ENCODE measurements at places on chromosomes 12 and 14. TPM values are rescaled to one million over a fixed set of nuclear protein-coding genes. Genes with fewer than 3 reads are reported as not detected.

Gene PGF
- total RNA-seq = 121 TPM

Gene GALNT8
- total RNA-seq = 0.13 TPM

Gene AQP6
- total RNA-seq = not detected

Gene TMEM63C
- 0.65 TPM for total RNA-seq

Gene FGF6
- total RNA-seq = not detected

Gene SLC6A15
- total RNA-seq = 45.9 TPM

Gene KRT5
- total RNA-seq = 0.65 TPM

Gene EML5
- total RNA-seq = 0.13 TPM

Gene HOXC10
- not detected for total RNA-seq

Gene KRT72
- not detected for total RNA-seq

Gene CDKN3
- 82.9 TPM for total RNA-seq

Gene PZP
- total RNA-seq = 1.1 TPM

Gene SPX
- total RNA-seq = 0.16 TPM

Gene FOXG1
- not detected for total RNA-seq

Gene RNU6-7
- total RNA-seq = not detected

Gene SPTB
- total RNA-seq = under 0.01 TPM

Gene SPATA7
- total RNA-seq = 7.9 TPM

Gene SDR9C7
- not detected for total RNA-seq

Gene RAPGEF3
- 39.3 TPM for total RNA-seq

Gene RPS6KL1
- 7.0 TPM for total RNA-seq

Gene POTEM
- total RNA-seq = not detected

Gene OTX2
- not detected for total RNA-seq

Gene EDDM3A
- total RNA-seq = not detected

Gene GPR162
- 1.5 TPM for total RNA-seq

Gene RBP5
- 0.38 TPM for total RNA-seq

Gene SRRM4
- total RNA-seq = not detected

Gene KRT77
- not detected for total RNA-seq

Gene DDX54
- 36.3 TPM for total RNA-seq

Gene DNAJC22
- total RNA-seq = 0.94 TPM

Gene HELB
- total RNA-seq = 2.8 TPM

Gene PTPRB
- total RNA-seq = 78.5 TPM

Gene GON7
- total RNA-seq = 13.6 TPM

Gene EIF2S3B
- total RNA-seq = 0.69 TPM
